ENCODE measurements at places on chromosomes 13 and 19.
A peak's percentile ranks its signal among the peaks of the same experiment; 100 is the strongest.

DNA sequence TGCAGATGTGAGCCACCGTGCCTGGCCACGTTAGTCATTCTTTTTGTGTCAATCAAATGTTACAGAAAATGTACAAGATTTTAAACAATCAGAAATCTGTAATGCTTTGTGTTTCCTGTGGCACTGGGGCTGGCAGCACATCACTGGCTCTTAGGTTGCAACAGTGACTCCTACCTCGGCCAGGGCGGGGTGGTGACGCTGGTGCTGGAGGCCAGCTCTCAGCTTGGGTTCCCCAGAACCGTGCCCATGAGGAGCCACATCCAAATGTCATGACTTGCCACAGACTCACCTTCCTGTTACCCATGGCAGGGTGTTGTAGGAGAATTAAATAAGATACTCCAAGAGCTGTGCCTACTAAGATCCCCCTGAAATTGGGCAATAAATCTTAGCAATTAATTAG lies 161.7 kb downstream of the TEX29 start:
- DNase-seq: no peak

GRCh38 chr13:51728972-51729371 lies 75.0 kb downstream of the DHRS12 start:
- no peak for DNase-seq

DNA sequence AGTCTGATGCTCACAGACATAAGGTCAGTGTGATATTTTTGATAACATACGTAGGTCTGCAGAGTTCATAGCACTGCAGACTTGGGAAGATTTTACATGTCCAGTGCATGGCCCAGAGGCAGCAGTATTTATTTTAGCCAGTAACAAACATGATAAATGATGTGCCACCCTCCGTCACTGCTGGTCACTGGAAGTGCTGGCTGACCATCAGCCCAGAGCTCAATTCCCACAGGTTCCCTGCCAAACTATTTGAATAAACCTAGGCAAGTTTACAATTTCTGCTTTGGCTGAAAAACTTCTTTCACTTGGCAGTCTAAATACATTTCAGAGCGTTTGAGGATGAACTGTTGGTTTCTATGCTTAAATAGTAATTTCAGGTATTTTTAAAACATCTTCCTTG lies 135.5 kb upstream of the EDNRB start:
- DNase-seq: no peak

DNA sequence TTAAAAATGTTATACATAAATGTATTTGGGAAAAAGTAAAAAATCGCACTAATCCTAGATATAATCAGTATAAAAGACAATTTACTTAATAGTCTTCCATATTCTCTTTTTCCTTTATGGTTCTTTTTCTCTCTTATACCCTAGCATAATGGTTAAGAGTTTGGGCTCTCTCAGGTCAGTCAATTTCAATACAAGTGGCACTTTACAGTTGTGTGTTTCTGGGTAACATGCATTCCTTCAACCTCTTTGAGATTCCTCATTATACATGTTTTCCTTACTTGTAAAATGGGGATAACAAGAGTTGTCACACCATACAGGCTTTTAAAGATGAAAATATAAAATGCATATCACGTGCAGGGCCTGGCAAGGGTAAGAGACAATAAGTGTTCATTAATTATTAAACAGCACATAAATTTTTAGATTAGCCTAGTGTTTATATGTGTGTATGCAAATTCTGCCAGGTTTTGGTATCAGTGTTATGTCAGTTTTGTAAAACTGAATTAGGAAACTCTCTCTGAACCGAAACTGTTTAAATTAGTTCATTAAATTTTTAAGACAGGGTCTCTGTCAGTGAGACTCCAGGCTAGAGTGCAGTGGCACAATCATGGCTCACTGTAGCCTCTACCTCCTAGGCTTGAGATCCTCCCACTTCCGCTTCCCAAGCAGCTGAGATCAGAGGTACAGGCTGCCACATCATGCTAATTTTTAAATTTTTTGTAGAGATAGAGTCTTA lies 49.8 kb downstream of the ELF1 start:
- peak; percentile 22 for DNase-seq

GRCh38 chr13:112103961-112104880 lies 37.3 kb downstream of the SOX1 start:
- no peak for DNase-seq

DNA sequence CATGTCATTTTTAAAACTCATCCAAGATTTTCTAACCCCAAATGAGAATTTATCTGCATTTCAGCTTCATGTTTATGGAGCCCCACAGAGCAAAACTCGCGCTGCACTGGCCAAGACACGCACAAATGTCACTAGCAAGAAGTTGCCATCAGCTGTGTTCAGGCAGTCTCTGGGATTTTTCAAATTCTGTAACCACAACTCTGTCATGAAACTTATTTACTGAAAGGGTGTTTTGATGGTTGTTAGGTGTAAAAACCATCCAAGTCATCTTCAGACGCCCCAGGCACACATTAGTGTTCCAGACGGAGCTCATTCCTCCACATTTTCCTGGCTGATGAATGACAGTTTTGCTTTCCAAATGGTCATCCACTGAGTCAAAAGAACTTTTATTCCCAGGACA lies 63.4 kb downstream of the SLC7A1 start:
- no peak for DNase-seq

DNA sequence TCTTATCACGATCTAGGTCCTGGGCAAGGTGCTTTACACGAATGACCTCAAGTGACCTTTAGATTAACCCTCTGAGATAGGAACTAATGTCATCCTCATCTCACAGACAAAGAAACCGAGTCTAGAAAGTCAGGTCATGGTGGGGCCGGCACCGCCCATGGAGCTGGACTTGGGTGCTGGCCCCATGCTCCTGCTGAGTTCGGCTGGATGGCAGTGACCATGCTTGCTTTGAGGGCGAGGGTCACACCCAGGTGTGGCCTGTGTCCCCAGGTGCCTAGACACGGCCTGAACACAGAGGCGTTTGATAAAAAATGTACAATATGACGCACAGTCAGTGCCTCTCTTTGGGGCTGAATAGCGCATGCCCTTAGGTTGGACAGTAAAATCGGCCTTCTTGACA lies 26.8 kb downstream of the COL4A2 start:
- no peak for DNase-seq

GRCh38 chr13:82330499-82330898 lies 1551.8 kb downstream of the SLITRK1 start:
- no peak for DNase-seq

DNA sequence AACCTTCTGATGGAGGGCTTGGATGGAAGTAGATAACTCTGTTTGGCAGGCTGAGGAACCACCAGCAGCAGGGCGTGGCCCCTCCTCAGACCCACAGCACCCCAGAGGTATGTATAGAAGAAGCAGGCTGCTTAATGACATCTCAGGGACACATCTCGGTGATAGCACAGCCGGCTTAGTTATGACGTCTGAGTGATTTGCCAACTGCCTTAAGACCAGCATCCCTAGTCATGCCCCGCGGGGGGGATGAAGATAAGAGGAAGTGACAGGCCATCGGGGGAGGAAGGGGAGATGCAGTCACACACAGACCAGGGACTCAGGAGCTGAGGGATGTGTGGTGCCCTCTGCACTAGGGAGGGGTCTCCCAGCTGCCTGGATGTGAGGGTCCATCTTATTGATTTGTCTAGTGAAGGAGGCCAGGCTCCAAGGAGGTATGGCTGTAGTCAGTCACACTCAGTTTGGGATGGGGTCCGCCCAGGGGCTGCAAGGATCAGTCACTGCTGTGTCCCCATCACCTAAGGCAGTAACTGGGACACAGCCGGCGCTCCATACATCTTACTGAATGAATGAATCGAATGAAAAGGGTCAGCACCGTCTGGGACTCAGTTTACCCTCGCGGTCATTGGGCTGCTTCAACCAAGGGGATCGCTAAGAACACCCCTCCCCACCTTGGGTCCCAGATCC lies 19.2 kb upstream of the ERCC1 start:
- peak; percentile 33 for DNase-seq

DNA sequence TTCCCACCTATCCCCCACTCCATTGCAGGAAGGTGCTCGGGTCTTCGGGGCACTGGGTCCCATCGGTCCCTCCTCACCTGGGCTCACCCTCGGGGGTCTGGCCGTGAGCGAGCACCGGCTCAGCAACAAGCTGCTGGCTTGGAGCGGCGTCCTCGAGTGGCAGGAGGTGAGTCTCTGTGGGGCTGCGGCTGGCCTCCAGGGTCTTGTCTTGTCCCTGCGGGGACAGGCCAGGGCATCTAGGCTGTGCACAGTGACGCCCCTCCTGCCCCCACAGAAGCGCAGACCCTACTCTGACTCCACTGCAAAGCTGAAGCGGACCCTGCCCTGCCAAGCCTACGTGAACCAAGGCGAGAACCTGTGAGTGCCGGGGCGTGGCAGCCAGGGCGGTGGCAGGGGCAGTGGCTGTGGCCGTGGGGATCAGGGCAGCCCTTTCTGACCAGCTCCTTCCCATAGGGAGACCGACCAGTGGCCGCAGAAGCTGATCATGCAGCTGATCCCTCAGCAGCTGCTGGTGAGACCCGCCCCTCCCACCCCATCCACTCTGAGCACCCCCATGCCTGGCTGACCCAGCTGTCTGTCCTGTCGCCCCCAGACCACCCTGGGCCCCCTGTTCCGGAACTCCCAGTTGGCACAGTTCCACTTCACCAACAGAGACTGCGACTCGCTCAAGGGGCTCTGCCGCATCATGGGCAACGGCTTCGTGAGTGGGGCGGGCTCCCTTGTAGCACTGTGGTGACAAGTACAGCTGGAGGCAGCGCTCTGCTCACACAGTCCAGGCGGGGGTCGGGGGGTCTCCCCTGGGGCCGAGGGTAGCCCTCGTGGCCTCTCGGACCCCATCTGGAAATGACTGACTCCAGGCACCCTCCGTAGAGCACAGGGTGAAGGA lies 3.7 kb downstream of the PTOV1 start:
- no peak for DNase-seq

Measured in activated CD4-positive, alpha-beta T cell treated with anti-CD3 and anti-CD28 coated beads for 4 hours (primary cell).